ENCODE measurements at places on chromosomes 4 and X.

- DNase-seq = peak; percentile 96
Measured at GRCh38 chr4:142817442-142817841, 28.7 kb downstream of the INPP4B start.

DNA sequence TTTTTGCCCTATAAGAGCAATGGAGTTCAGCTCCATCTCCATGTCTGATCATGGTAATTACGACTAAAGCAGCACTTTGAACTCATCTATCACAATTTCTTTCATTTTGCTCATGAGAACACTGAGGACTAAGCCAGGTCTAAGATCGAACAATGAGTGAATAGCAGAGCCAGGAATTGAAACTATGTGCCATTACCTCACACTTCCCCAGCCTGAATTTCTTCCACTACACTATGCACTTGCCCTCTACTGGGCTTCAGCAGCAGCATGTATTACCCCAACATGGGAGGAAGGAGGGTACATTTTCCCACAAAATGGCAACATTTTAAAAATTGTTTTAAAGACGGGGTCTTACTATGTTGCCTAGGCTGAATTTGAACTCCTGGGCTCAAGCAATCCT lies 274.7 kb upstream of the FGF13 start:
- DNase-seq = peak; percentile 5

DNA sequence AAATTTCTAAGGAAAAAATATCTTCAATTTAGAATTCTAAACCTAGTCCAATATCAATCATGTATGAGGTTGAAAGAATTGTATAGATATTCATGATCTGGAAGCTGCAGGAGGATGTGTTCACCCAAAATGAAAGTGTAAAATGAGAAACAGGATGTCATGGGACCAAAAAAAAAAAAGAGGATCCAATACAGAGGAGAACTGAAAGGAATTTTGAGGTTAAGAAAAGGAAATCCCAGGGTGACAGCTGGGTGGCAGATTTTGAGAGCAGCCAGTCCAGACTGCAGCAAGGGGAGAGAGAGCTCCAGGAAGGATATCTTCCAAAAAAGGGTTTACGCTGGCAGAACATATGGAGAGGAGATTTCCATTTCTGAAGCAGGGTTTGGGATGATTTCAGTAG lies 38.9 kb downstream of the TLR10 start:
- no peak for DNase-seq

DNA sequence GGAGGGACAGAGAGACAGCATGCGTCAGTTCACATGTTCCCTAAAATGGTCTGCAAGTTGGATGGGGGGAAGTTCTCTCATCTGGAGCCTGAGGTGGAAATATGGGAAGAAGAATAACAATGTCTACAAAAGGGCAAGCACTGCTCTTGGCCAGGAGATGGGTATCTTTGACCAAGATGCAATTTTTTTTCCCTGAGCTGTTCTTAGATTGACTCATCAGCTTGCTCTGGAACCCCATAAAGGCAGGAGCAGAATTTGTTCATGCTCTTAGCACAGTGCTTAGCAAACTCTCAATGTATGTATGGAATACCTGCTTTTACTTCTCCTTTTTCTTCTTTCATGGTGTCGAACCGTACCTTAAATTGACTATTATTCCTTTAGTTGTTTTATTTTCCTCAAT lies 90.5 kb upstream of the ZNF827 start:
- peak; percentile 38 for DNase-seq

GRCh38 chrX:77431227-77431626 lies 16.0 kb upstream of the FGF16 start:
- DNase-seq = peak; percentile 70

GRCh38 chr4:59063015-59063720 lies 1953.0 kb upstream of the IGFBP7 start:
- no peak for DNase-seq

- DNase-seq = peak; percentile 51
Measured at GRCh38 chrX:76148041-76148665, 24.7 kb upstream of the PBDC1 start.
